ENCODE measurements at places on chromosomes 5 and 9.

DNA sequence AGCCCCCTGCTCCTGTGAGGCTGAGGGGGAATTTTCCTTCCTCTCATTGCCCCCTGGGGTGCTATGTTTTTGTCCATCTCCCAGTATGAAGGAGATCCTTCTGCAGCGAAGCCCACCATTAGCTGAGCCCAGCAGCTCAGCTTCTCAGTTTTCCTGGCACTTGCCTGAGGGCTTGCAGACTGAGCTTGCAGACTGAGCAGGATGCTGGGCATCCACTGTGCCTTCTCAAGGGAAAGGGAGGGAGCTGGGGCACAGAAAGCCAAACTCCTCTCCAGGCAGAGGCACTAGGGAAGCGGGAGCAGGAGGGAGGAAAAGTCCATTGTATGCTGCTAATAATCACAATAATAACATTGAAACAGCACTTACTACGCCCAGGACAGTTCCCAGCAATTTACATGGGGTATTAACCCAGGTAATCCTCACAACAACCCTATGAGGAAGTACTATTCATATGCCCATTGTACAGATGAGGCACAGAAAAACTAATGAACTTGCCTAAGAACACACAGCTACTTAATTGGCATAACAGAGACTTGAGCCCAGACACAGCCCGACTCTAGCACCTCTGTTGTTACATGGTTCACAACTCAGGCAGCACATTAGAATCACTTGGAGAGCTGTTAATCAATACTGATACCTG lies 86.9 kb upstream of the SSBP2 start:
- no peak for DNase-seq

DNA sequence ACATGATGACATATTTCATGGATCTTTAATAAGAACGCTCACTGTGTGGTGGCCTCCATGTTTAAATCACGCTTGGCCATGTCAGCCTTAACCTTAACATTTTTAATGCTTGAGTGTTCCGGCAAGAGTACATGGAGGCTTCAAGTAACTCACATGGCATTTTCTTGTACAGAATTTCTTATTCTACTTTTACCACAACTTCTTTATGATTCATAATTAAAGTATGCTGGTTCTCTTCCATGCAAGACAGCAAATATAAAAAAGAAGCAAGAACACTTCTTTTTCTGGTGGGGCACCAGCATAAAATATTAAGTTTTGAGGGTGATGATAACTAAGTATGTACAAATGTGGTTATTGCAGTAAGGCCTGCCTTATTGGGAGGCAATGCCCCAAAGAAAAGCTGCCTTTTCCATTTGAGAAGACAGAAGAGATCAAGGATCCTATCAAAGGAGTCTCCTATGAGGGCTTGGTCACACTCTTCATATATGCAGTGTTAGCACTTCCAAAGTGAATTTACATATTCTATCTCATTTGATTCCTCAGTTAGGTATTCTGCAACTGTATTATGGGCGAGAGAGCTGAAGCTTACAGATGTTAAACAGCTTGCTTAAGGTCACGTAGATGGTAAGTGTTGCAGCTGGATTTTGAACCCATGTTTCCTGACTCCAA lies 382.7 kb upstream of the MEF2C start:
- DNase-seq, result no peak

DNA sequence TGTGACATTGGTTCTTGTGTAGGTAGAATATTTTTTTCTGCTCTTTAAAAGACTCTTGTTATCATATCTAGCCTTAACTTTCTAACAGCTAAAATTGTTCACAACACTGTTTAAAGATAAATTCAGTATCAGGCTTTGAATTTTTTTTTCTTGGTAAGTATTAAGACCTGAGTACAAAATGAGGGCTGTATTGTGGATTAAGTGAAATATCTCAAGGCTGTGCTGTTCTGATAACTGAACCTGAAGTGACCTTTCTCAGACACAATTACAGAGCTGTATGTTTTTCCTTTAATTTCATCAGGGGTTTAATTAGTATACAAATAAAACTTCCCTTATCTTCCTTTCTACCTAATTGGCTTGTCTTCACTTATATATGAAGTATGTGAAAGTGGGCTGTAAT lies 290.5 kb downstream of the CCDC171 start:
- DNase-seq, result no peak

DNA sequence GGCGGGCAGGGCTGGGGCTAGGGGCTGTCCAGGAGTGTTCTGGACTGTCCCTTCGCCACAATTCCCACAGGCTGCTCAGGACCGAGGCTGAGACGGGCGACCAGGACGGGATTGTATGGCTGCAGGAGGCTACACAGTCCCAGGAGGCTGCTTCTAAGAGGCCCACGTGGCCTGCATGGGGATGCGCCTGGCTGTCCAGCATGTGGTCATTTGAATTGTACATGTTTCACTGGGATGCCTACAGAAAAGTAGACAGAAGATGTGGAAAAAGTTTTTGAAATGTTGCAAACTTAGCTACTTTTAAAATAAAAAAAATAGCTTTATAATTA lies 32.6 kb upstream of the SPTLC1 start:
- DNase-seq, result no peak

- DNase-seq, result no peak
Measured at GRCh38 chr9:111904026-111904425, 7.4 kb downstream of the UGCG start.

DNA sequence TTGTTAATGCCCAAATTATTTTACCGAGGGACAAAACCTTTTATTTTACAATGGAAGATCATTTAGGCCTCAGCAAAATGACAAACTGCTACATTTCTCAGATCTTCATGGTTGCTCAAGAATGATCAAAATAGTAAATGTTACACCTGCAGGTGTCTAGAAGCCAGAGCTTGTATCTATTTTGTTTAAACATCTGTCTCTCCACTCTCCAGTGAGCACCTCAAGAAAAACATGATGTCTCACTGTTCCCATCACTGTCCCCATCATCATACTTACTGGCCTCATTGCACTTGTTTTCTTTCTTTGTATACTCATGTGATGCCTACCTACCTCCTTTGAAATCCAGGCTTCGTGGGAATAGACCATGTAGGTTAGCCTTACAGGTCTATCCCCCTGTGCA lies 149.6 kb downstream of the TTLL11 start:
- no peak for DNase-seq

DNA sequence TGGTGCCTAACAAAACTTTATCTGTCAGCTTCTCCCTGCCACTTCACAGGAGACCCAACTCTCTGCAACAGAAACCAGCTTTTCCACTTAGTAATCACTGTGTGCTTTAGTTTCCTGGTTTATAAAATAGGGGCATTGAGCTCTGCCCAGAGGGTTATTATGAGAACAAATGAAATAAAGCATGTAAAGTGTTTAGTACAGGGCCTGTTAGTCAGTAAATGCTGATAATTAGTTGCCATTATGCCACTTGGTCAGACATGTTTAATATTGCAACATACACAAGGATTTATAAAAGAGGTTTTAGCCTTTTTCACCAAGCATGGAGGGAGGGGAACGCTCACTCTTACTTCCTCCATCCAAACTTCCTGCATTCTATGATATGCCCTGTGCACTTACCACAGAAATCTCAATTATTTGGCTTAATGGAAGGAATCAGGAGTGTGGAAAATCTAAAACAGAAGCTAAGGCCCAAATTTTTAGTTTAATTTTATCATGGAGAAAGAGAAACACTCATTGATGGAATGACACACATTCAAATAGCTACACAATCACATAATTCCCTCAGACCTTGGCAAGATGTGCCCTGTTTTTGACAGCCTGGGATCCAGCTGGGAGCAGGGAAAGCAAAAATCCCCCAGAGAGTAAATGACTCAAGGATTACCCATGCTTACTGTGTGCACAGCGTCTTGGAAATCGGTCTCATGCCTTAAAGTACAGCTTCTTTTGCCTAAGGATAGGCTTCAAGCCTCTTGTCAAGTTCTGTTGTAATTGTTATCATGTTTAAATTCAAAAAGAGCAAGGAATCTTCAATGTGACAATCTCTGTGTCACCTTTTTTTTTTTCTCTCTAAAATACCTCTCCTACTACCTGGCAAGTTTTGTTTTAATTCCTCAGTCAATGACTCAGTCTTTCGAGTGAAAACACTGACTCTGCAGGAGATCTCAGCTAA lies 34.0 kb downstream of the ZNF474 start:
- no peak for DNase-seq

DNA sequence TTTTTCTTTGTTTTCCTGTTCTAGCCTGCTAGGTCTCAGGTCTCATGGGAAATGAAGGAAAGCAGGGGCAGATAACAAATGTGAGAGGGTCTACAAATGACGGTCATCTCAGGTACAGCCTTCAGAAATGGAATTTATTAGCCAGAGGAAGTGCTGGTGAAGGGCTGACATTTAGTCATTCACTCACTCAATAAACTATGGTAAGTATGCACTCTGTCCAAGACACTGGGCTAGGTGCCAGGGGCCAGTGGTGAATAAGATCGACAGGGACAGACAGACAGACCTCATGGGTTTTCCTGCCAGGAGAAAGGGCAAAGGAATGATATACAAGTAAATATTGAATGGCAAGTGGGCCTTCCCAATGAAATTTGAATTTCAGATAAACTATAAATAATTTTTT lies 6.3 kb downstream of the PDE6A start:
- DNase-seq, result no peak

- DNase-seq, result no peak
Measured at GRCh38 chr9:30089428-30089827, 2295.0 kb upstream of the ACO1 start.

DNA sequence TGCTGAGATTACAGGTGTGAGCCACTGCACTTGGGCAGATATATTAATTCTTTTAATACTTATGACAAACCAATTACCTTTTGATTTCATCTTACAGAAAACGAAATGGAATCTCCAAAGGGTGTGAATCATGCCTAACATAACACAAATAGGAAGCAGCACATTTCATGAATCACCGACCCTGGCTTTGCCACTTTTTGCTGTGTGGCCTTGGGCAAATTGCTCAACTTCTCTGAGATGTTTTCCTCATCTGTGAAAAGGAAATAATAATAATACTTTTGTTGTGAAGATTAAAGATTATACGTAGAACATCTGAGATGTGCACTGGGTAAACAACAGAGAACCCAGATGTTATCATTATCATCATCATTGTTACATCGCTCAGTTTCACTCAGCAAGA lies 50.7 kb upstream of the FREM1 start:
- DNase-seq, result no peak

GRCh38 chr9:118674942-118675341 lies 694.3 kb downstream of the BRINP1 start:
- no peak for DNase-seq

DNA sequence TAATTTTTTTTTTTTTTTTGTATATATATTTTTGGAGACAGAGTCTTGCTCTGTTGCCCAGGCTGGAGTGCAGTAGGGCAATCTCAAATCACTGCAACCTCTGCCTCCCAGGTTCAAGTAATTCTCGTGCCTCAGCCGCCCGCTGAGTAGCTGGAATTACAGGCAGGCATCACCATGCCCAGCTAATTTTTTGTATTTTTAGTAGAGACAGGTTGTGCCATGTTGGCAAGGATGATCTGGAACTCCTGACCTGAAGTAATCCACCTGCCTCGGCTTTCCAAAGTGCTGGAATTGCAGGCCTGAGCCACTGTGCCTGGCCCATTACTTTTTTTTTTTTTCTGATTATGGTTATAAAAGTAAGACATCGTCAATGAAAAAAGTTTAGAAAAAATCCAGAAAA lies 84.0 kb upstream of the LMNB1 start:
- DNase-seq, result no peak

- no peak for DNase-seq
Measured at GRCh38 chr9:77440057-77440456, 208.1 kb downstream of the GNA14 start.

DNA sequence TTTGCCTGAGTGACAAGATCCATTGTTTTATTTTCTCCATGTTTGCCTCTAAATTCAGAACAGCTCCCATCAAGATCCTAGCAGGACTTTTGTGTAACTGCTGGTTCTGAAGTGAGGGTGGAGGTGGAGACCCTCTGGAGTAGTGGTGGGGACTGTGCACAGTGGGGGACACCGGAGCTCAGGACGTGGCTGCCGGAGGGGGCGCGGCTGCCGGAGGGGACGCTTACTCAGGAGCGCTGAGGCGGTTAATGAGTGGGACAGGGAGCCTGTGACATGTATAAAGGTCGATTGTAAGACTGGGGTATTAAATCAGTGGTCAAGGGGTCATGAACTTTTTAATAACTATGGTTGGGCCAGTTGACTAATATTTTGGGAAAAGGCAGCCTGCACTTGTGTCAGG lies 127.0 kb upstream of the CACNA1B start:
- no peak for DNase-seq

- no peak for DNase-seq
Measured at GRCh38 chr9:83429229-83429628, 109.0 kb downstream of the FRMD3 start.
